Fibroblast of skin of abdomen (primary cell): ENCODE measurements at places on chromosomes 2 and 18.

GRCh38 chr18:32968248-32968647, 195.4 kb upstream of the KLHL14 start:
- DNase-seq = peak; percentile 37

GRCh38 chr2:205712508-205712907, 30.2 kb downstream of the NRP2 start:
- DNase-seq = peak; percentile 84

- no peak for DNase-seq
Measured at GRCh38 chr2:27501042-27501441, 4.4 kb downstream of the GCKR start.

GRCh38 chr2:230687498-230687897, 25.1 kb upstream of the CAB39 start:
- no peak for DNase-seq

GRCh38 chr2:176356251-176356650, 87.0 kb downstream of the MTX2 start:
- no peak for DNase-seq

DNA sequence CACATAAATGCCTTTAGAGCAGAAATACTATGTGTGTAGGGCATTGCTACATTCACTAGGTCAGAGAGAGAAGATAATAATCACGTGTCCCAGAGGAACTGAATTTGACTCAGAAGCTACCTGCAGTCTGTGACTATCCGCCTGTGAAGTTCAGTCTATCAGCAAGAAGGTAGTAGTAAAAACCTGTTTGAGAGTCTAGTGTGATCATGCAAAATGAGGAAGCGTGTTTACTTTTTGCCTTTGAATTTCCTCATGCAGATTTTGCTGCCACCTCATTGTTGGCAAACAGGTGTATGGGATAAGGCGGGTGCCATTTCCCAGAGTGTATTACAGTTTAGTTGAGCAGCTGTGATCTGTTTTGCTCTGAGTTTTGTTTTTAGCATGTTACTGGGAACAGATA, 403.9 kb upstream of the FANCL start:
- DNase-seq = no peak

DNA sequence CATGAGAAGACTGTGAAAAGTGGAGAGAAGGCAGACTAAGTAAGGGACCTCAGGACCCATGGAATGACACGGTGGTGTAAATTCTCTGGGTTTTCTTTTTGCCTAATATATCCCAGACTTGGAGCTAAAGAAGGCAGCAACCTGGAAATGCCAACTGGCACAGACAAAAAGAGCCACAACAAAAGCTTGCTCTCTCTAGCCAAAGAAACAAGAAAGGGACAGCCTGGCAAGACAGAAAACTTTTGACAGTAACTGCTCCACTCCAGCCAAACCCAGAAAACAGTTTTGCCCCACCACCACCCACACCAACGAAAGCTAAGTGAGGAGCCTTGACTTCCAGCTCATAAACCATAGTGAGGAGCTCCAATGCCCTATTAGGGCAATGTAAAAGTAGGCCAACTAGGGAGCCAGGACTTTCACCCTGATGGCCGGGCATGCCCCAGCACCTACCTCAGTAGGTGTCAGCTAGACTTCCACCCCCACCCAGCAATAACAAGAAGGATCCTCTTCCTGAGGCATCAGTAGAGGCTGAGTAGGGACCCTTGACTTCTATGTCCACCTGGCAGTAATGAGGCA, 35.5 kb downstream of the PELI1 start:
- DNase-seq = no peak

GRCh38 chr2:174761837-174762236, 2.4 kb downstream of the CHRNA1 start:
- peak; percentile 46 for DNase-seq

DNA sequence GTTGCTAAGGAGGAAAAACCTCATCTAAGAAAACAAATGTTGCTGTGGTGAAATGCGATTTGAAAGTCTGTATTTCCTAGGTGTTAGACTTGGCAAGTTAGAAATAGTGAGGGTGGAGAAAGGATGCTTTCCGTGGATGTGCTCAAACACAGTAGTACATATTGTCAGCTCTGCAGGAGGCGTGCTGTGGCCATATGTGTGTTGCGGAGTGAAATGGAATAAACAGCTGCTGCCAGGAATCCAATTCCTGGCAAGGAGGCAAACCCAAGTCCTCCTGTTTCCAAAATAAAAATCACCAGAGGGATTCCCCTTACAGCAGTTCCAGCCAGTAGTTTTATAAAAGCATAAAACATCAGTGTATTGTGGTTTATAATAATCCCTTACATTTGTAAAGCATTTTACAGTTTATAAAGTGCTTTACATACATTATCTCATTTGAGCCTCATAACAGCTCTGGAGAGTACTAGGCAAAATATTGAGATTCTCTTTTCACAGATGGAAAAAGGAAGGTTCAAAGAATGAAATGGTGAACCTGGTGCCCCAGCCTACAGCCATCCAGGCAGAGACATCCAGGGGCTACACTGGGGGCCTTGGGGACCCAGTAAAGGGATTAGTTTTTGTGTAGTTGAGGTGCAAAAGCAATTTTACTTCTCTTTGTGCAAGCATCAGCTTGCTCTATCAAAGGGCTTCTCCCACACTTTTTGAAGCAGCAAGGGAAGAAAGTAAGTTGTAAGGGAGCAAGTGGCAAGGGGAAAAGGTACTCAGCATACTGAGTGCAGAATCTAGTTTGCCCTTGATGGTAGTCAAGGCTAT, 206.0 kb downstream of the AGPS start:
- DNase-seq = peak; percentile 83

GRCh38 chr18:80253871-80254492, 6.7 kb upstream of the PARD6G start:
- no peak for DNase-seq

DNA sequence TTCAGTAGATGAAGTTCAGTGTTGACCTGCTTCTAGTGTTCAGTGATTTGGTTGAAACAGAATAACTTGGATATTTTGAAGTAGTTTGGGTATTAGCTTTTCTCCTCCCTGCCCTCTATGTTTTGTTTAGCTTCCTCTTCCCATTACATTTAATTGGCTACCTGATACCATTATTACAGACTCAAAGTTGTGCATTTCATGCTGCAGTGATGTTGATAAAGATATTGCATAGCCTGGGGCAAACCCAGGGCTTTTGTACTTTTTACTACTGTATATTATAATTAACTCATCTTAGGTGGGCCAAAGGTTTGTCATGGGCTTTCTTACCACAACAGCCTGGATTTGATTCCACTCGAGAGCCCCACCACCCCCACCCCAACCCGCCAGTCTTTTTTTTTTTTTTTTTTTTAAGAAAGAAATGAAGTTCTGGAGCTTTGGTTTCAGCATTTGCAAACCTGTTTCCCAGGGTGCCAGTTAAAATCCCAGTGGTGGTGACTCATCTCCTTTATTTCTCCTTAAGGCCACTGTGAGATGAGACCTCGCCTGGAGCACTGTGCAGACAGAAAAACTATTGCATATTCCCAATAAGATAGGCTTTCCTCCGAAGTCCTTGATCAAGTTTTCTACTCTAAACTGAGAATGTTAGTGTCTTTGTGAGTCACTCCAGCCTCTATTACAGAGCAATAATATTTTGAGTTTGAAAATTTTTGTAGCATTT, 393.7 kb upstream of the FANCL start:
- DNase-seq = no peak
